Mucosa of descending colon (tissue), 3 donors: ENCODE measurements at places on chromosomes 11 and 22. TPM values are rescaled to one million over a fixed set of nuclear protein-coding genes. Genes with fewer than 3 reads are reported as not detected.

The SLC36A4 gene
- total RNA-seq: 14.2 TPM

DNA sequence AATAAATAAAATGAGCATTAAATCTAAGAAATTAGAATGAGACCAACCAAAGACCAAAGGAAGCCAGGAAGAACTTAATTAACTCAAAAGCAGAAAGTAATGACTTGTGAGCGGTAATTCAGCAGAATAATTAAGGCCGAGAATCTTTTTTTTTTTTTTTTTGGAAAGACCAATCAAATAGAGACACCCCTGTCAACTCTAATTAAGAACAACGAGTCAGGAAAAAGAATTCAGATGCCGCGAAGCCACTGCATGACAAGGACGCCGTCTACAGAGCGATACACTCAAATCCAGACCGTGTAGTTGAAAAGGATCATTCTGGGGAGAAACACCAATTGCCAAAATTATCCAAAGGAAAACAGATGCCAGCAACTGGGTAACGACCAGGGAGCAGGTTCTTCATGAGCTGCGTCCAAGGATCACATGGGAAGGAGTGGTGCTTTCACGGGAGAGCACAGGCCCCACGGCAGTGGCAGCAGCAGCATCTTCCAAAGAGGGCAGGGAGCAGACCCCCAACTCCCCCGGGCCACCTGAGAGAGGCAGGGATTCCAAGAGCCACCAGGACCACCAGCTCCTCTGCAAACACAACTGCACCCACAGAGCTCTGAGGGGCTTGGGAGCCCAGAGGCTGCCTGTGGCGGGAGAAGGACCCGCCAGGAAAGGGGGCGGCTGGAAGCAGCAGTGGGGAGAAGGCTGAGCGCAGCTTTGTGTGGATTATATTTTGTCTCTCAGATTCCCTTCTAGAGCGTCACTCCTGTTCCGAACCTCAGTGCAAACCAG lies 469.8 kb downstream of the BRD1 start:
- no peak for DNase-seq

DNA sequence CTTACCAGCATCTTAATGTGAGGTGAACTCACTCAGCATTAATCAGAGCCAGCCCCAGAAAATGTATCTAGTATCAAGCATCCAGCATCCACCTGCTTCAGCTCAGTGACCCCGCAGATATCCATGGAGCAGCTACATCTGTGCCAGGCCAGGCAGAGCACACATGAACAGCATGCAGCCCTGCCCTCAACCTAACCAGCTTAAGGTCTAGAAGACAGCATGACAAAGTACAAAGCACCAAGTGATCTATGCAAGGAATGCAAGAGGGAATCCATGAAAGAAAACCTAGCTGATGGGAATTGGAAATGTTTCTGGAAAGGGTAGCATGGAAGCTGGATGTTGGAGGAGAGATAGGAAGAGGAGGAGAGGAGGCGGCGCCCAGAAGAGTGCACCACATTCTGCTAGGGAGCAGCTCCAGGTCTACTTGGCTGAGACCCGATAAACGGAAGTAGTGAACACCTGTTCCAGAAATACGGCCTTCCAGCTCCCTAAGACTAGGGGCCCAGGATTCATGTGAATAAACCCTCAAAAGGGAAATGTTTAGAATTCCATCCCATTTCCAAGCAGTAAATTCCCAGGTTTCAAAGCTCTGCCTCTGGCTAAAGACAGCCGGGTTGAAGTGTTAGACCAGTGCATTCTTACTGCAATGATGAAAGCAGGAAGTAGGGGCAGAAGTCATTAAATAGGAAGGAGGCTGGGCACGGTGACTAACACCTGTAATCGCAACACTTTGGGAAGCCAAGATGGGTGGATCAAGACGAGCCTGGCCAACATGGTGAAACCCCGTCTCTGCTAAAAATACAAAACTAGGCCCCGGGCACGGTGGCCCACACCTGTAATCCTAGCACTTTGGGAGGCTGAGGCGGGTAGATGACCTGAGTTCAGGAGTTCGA lies 23.5 kb upstream of the L3MBTL2 start:
- no peak for DNase-seq

The MMP13 gene
- not detected for total RNA-seq

The LARGE2 gene
- 2.9 TPM for total RNA-seq

GRCh38 chr11:130668751-130669150 lies 220.3 kb downstream of the ADAMTS15 start:
- DNase-seq: no peak

The PARVA gene
- 55.7 TPM for total RNA-seq

- no peak for DNase-seq
Observed at GRCh38 chr11:35009191-35009943, 92.9 kb downstream of the PDHX start.
